Stimulated activated naive B cell treated with anti-CD40 and anti-IgM and Interleukin-4, amounts not matched to agents 10 μg/mL and 1 μg/mL and 100 μg/mL, for 72 hours (primary cell): ENCODE measurements at places on chromosomes 4 and X.

GRCh38 chr4:99458911-99459447, 23.8 kb upstream of the ADH7 start:
- no peak for DNase-seq

DNA sequence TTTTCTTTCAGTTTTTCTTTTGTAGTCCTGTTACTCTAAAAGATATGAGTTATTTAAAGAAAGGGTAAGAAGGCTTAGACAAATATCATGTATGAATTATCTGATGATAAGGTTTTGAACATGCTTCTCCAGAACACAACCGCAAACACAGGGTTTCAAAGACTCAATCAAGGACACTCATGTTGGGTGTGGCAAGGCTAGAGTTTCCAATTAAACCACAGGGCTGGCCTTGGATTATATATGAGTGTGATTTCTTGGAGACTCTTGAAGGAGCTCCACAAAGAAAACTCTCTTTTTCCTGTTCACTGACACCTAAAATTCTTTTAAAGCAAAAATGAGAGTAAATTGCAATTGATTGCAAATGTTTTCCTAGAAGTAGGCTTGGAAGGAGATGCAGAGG, 110.1 kb upstream of the PDLIM3 start:
- no peak for DNase-seq

GRCh38 chr4:15765910-15766697, 12.0 kb upstream of the CD38 start:
- no peak for DNase-seq

DNA sequence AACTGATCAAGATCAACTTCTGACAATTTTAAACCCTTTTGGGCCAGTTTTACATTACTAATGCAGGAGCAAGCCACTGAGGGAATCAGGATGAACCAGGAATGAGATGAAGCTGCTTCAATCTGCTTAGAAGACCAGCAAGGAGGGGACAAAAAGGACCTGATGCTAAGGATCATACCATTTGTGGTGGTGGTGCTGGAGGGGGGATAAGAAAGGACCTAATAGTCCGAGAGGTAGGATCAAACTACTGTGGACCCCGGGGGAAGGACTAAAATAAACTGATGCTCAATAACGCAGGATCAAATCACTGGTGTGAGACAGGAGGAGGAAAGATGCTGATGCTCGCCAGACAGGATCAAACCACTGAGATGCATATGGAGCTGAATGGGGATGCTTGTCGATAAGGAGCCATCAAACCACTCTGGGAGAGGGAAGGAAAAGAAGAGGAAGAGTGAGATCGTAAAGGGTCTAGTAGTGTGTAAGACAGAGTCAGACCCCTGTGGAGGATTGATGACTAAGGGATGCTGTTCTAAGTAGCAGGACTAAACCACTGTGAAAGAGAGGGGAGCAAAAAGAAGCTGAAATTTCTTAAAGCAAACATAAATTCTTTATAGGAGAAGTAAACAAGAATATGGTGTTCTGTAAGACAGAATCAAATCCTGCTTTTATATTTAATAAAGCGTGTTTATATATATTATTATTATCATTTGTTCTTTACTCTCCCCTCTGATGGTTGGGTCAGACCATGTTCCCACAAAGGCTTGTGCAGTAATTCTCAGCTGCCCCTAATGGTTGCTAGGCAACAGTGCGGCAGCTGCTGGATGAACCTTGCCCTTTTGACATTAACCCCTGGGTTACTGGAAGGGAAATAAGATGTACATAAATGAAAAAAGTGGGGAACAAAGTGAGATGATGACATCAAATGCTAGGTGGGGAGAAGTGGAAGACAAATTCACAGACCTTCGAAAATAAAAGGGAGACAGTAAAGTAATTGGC, 432.5 kb upstream of the FGF16 start:
- no peak for DNase-seq

DNA sequence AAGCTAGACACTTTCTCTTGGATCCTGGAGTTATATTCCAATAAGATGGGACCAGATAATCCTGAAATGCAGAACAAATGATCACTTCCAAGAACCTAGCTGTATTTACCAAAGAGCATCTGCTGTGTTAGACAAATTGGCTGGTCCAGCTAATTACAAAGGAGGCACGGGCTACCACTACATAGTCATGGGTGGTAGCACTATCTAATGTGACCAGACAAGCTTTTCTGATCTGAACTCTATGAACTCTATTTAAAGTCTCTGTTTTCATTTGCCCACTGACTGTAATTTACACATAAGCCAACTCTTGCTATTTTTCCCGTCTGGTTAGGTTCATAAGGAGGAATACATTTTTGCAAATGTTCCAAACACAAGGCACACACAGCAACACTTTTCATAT, 34.6 kb downstream of the LNX1 start:
- no peak for DNase-seq

DNA sequence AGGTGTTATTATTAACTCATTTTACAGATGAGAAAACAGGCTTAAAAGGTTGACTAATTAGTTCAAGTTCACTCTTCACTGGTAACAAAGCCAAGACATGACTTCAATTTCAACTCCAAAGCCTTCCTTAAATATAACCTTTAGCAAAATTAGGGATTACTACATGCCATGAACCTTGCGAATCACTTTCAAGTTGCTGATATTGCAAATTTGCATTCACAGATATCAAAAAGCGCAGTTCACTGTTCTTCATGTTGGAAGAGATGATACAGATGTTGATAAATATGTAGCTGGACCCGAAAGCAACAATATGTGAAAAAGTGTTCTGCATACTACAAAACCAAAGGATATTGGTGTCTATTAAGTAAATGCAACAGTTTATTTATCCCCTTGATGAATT, 210.8 kb upstream of the GYPA start:
- no peak for DNase-seq

DNA sequence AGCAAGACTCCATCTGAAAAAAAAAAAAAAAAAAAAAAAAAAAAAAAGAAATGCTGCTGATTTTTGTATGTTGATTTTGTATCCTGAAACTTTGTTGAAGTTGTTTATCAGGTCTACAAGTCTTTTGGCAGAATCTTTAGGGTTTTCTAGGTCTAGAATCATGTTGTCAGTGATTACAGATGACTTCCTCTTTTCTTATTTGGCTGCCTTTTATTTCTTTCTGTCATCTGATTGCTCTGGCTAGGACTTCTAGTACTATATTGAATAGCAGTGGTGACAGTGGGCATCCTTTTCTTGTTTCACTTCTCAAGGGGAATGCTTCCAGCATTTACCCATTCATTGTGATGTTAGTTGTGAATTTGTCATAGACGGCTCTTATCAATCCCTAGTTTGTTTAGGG, 334.4 kb downstream of the SPRY1 start:
- no peak for DNase-seq

DNA sequence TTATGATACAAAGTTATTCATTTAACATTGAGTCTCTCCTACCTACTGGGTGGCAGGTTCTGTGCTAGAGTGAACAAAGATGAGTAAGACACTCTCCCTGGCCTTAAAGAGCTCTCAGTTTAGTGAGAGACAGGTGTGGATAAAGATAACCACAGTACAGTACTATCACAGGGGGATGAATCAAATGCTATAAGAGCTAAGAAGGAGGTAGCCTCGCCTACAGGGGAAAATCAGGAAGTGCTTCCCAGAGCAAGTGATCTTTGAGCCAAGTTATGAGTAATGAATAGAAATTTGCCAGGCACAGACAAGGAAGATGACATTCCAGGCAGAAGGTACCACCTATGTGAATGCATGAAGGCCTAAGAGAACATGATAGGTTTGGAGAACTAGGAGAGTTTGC, 3.4 kb upstream of the IGBP1 start:
- DNase-seq, result no peak

- no peak for DNase-seq
Observed at GRCh38 chr4:76639288-76639687, 204.3 kb downstream of the SHROOM3 start.

DNA sequence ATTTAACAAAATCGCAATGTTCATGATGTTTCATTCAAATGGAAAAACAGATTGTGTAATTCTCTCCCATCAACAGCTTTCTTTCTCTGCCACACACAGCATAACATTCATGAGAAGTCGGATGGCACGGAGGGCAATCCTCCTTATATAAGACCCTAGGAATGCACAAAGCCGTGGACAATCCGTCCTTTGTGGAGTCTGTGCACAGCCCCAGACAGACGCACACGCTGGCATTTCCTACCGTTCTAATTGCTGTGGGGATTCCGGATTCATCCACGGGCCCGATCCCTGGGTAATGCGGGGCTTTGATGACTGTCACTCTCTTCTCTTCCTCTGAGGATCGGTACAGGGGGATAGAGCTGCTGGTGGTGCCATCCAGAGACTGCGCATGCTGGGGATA, 121.9 kb upstream of the PDLIM3 start:
- no peak for DNase-seq

DNA sequence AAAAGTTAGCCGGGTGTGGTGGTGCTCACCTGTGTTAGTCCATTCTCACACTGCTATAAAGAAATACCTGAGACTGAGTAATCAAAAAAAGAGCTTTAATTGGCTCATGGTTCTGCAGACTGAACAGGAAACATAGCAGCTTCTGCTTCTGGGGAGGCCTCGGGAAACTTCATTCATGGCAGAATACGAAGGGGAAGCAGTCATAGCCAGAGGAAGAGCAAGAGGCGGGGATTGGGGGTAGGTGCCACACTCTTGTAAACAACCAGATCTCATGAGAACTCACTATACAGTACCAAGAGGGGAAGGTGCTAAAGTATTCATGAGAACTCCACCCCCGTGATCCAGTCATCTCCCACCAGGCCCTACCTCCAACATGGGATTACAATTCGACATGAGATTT, 64.1 kb downstream of the BEND4 start:
- DNase-seq, result no peak

DNA sequence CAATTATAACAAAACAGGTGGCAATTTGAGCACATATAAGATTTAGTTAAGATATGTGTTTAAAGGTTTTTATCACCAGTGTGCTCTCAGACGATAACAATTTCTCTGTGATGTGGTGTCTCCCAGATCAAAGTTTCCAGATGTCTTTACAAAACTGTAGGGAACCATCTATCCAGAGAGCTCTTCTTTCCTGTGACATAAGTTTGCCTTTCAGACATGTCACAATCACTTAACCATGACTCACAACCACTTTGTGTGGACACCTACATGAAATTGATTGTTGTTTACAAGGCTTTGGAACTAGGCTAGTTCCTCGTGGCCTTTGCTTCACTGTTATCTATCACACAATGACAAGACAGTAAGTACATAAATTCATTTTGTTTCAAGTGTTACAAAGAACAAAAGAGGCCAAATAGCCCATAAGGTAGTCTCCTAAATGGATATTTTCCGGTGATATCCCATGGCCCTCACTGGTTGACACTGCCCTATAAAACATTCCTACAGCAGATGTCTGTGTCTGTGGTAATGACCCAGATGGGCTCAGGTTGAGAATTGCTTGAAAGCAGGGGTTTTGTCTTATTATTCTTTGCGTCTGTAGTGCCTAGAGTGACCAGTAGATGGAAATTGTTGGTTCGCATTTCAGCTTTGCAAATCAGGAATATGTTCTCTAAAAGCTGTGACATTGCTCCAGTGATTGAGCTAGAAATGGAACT, 297.8 kb upstream of the FAM241A start:
- no peak for DNase-seq

GRCh38 chr4:7648544-7649395, 214.0 kb upstream of the PSAPL1 start:
- DNase-seq, result no peak

DNA sequence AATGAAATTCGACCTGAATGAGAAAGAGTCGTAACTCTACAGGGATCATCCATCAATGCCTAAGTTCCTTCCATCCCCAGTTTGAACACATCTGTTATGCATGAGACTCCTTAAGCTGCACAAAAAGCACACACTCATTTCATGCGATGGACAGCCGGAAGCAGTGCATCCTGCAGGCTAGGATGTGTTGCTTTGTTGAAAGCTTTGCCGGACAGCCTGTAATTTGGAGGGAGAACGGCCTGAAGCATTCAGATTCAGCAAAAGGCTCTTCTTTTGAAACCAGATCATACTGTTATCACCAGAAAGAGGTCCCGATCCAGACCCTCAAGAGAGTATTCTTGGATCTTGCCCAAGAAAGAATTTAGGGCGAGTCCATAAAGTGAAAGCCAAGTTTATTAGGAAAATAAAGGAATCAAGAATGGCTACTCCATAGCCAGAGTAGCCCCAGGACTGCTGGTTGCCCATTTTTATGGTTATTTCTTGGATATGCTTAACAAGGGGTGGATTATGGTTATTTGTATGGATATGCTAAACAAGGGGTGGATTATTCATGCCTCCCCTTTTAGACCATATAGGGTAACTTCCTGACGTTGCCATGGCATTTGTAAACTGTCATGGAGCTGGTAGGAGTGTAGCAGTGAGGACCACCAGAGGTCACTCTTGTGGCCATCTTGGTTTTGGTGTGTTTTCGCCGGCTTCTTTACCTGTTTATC, 48.1 kb upstream of the DHRSX start:
- DNase-seq, result no peak

GRCh38 chr4:61296144-61296543, 96.0 kb downstream of the ADGRL3 start:
- DNase-seq, result no peak

DNA sequence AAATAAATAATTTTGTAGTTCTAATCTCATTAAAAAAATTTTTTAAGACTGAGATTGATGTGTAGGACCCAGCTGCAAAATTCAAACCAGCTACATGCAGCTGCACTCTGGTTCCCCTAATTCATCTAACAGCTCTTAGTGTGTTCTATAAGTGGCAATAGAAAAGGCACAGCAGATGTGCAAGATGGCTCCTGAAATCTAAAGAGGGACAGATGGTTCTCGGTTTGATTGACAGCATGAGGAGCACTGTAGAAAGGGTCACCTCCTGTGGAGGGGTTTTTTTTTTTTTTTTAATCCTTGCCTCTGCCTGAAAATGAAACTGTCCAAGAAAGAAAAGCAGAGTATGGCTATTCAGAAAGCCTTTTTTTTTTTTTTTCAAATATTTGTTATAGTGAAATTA, 16.9 kb upstream of the OCIAD1 start:
- DNase-seq, result no peak

DNA sequence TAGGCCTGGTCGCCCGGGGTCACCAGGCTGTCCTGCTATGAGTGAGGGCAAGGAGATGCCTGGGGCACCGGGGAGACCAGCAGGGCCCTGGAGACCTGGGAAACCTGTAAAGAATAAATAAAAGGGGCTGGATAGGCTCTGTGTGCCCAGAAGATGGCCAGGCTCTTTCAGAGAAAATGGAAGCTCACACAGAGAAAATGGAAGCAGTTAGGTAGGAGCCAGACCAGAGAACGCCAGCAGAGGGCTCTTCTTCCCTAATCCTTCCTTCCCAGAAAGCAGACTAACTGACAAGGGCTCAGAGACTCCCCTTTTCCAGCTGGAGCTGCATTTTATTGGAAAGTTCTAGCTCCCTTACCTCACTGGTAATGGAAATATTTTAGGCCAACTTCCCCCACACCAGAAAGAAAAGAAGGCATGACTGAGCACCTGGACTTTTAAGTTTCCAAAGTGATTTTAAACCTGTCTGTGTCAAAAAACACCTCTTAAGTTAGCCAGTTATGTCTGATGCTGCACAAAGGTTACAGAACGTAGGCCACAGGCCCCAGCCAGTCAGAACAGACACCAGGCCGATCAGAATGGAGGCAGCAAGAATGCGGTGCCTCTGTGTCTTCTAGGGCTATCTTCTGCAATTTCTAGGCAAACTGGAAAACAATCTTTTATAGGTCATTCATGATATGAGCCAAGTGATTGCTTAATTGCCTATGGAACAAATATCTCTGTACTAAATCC, 74.0 kb downstream of the ATG4A start:
- no peak for DNase-seq

GRCh38 chrX:110421500-110422455, 63.1 kb downstream of the RTL9 start:
- no peak for DNase-seq
